ENCODE measurements at places on chromosomes 16 and 17.

- no peak for DNase-seq
Observed at GRCh38 chr17:35898283-35899070, 18.3 kb upstream of the CCL5 start.

- DNase-seq = peak; percentile 57
Observed at GRCh38 chr16:70380248-70380918, 33.7 kb downstream of the DDX19A start.

- no peak for DNase-seq
Observed at GRCh38 chr16:80144191-80144590, 396.6 kb upstream of the DYNLRB2 start.

GRCh38 chr17:8421571-8421970, 14.1 kb upstream of the NDEL1 start:
- no peak for DNase-seq

- peak; percentile 31 for DNase-seq
Observed at GRCh38 chr17:32485261-32486110, 1.3 kb upstream of the CDK5R1 start.

DNA sequence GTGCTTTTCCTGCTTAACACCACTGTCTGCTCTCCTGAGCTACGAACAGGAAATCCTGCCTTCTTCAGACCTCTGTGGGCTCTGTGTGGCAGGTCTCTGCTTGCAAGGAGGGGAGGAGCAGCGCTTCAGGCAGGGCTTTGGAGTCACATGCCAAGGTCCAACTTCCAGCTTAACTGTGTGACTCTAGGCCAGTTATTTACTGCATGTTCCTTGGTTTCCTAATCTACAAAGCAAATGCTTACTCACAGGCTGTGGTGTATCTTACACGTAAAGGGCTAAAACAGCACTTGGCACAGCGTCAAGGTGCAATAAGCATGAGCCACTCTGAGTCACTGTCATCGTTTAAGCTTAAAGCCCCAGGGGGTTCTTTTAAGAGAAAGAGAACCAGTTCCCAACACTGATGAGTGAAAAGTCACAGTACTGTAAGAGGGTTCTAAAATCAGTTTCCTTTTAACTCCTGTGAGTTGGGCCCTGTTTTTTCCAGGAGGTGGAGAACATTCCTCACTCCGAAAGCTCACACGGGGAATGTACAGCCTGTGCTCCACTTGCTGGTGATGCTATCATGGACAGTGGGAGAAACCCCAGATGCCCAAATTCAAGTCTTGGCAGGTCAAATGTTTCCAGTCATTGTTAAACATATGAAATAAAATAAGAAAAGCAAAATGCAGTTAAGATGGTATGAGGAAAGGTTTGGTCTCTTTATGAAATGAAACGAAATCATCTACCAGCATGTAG, 54.1 kb upstream of the BCAR1 start:
- no peak for DNase-seq
